Colonic mucosa (tissue), 4 donors: ENCODE measurements at places on chromosomes 5 and 9.

GRCh38 chr5:658103-658502 lies 35.0 kb downstream of the TPPP start:
- H3K36me3 ChIP-seq: no peaks in the 10 kb centered on the region
- H3K4me1 ChIP-seq: peaks cover under 1% of the 10 kb centered on the region
- H3K27ac ChIP-seq: no peak overlapping the region

DNA sequence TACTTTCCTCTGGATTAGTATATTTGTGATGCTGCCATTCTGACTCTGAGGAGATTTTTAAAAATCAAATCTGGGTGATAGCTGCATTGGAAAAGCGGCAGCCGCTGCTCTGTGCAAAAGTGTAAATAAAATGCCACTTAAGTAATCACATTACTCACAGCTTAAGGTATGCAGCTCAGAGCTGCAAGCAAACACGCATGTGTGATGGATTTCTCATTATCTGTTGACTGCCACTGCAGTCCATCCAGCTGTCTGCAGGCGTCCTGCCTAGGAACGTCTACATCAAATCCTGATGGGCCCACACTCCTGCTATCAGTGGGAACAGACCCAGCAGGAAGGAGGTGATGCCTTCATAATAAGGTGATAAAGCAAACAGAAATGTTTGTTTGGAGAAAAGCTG lies 216.9 kb downstream of the SPOCK1 start:
- H3K36me3 ChIP-seq: no peaks in the 10 kb centered on the region
- no peaks in the 10 kb centered on the region for H3K27me3 ChIP-seq
- no peak for DNase-seq
- H3K4me1 ChIP-seq: no peaks in the 10 kb centered on the region
- no peak overlapping the region for H3K4me3 ChIP-seq
- no peak overlapping the region for H3K27ac ChIP-seq

GRCh38 chr5:163345216-163345615 lies 92.2 kb upstream of the CCNG1 start:
- no peak for DNase-seq
- no peaks in the 10 kb centered on the region for H3K27me3 ChIP-seq
- no peaks in the 10 kb centered on the region for H3K4me1 ChIP-seq
- no peak overlapping the region for H3K4me3 ChIP-seq
- no peaks in the 10 kb centered on the region for H3K36me3 ChIP-seq
- H3K27ac ChIP-seq: no peak overlapping the region

DNA sequence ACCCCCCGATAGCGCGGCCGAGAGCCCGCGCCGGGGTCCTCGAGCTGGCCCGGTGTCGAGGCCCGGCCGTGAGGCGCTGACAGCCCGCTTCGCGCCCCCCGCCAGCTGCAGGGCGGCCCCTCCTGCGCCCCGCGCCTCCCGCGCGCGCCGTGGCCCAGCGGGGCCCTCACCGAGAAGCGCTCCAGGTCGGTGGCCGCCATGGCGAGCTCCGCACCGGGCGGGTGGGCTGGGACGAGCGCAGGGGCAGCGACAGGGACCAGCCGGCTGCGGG lies 166 bp downstream of the SEPTIN8 start:
- H3K4me3 ChIP-seq: peak overlapping the region; percentile 81
- no peak for DNase-seq
- no peaks in the 10 kb centered on the region for H3K27me3 ChIP-seq

DNA sequence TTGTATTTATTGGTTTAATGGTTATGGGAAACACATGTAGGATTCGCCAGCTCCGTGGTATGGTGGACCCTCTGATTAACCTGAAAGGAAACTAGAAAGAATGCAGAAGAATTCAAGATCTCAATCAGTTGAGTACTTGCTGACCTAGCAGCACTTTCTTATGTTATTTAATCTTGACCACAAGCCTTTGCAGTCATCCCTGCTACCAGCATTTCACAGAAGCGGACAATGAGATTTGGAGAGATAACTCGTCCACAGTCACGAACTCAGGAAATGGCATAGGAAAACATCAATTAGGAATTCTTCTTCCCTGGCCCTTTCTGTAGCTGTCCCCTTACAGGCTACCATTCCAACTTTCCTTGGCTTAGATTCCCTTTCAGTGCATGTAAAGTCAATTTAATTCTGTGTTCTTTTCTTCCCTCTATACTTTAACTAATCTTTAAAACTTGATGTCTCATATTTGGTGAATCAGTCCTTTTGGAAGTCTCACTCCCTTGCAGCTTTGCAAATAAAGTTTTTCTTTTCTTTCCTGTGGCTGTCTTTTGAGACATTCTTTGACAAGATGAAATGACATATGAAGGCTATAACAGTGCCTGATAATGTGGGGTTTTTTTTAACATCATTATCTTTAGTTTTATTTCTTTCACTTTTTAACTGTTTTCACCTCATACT lies 1.3 kb upstream of the SLC44A1 start:
- no peak overlapping the region for H3K4me3 ChIP-seq
- no peak for DNase-seq
- H3K27me3 ChIP-seq: no peaks in the 10 kb centered on the region
